ENCODE measurements at places on chromosomes 16 and 17. TPM values are rescaled to one million over a fixed set of nuclear protein-coding genes. Genes with fewer than 3 reads are reported as not detected.

DNA sequence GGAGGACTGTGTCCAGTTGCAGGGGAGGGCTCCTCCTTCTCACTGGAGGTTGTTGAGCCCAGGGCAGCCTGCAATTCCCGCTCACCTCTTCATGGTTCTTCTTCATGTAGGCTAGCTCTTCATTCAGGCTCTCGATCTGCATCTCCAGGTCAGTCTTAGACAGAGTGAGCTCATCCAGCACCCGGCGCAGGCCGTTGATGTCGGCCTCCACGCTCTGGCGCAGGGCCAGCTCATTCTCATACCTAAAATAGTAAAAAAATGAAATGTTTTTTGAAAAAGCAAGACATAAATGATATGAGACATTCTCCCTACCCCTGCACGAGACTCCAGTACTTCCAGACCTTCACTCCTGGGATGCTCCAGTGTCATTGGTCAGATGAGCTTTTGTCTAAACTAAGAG lies 2.2 kb downstream of the KRT13 start:
- no peak for DNase-seq

DNA sequence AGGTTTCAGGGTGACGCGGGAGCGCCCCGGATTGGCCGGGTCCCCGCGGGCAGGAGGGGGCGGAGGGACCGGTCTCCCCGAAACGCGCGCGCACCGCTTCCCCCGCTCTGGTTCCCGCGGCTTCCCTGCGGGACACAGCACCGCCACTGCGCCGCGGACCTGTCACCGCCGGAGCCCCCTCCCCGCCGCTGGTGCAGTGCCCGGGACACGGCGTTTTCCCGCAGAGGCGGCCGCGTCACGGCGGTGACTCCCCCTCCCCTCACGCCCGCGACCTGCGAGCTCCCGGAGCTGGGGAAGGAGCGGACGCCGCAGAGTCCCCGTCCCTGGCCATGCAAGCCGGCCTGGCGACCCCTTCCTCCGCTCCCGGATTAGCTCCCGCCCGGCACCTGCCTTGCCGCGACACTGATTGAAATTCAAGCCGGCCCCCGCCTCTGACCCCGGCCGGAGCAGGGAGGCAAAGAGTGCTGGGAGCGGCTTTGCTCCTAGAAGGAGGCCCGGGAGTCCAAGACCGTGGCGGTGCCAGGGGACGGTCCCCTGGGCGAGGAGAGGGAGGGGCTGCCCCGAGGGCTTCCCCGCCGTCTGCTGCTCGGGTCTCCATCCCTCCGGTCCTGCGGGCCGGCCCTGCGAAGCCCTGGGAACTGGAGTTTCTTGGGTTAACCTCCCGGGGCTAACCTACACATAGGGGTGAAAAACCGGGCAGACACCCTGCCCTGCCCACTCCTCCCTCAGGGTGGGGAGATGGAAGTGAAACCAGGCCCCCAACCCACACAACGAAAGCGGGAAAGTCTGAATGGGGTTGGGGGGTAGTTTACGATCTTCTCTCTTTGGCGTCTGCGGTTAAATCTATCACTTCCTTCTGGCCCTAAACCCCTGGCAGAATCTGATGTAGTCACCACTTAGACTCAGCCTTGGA lies 1.0 kb downstream of the RHBDL3 start:
- peak; percentile 58 for DNase-seq

DNA sequence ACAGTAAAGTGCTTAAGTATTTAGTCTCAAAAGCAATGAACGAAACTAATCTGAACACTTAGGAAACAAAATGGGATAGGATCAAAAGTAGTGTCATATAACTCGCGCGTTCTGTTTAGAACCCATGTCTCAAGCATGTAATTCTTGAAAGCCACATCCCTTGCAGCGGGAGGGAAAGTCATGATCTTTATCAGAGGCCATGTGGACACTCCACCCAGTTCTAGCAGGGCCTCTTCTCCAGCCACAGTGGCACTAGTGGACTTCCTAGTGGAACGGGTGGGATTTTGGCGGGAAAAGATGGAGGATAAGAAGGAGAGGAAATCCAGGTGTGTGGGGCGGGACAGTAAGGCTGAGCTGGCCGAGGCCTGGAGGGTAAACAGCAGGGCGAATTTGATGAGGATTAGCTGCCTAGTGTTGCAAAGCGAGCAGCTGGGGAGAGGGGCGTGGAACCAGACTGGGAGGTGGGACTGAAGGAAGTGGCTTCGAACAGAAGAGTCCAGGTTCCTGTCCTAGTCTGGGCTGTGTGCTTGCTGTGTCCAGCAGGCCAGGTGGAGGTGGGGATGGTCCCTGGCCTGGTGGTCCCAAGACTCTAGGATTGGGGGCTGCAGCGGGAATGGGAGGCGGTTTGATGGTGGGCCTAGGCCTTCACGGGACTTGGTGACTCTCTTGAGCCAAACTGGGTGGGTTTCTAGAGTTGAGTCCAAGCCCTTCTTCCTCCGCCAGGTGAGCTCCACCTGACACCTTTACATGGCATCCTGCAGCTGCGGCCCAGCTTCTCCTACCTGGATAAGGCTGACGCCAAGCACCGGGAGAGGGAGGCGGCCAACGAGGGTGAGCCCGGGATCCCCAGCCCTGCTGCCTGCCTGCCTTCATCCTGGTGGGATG lies 15.9 kb downstream of the POLR3E start:
- no peak for DNase-seq

- DNase-seq, result no peak
Measured at GRCh38 chr16:16972831-16973230, 497.9 kb downstream of the XYLT1 start.

DNA sequence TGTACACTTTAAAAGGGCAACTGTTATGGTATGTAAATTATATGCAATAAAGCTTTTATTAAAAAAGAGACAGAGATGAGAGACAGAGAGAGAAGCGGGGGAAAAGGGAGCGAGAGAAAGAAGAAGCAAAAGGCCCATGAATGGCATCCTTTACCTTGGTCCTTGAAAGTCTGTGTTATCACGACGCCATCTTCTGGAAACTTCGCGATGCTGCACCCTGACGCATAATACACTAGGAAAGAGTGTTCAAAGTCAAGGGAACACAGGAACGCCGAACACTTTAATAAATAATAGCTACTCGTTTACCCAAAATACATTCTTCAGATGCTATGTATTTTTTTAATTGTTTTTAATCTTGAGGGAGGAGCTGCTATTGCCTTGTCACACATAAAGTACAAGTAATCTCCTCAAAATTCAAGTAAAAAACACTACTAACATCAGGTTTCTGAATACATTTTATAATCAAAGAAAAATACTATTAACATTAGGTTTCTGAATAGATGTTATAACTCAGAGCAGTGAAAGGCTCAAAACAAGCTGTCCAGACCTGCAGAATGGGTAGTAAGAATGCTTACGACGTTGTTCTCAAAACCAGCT lies 23.0 kb upstream of the SLC38A8 start:
- DNase-seq, result peak; percentile 44

DNA sequence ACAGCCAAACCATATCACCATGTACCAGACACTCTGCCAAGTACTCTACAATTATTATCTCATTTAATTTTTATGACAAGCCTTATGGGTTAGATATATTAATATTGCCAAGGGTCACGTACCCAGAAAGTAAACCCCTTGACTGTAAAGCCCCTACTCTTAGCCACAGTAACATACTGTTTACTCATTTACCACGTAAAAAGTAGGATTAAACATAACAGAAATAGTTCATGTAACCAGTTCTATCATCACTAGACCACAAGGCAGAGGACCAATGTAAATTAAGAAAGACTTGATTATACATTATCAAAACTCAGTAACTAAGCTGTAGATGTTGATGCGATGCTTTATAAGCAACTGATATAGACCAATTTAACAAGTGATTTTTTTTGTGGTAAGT lies 101.5 kb upstream of the CNTNAP4 start:
- no peak for DNase-seq

DNA sequence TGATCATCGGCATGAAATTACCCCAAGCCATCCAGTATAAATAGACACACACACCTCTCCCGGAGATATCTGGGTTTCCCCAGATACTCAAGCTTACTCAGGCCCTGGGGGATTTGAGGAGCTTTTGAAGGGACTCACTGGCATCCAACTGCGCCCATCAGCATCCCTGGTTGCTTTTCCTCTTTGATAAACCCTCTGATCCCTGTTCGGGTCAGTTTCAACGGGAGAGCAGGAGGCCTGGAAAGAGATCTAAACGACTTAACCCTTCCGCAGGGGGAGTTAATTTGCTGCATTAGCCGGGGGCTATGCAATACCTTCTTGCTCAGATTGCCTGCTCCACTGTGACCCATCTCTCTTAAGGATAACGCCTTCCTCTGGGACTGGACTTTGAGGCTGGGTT lies 76.6 kb downstream of the MAF start:
- DNase-seq, result no peak

DNA sequence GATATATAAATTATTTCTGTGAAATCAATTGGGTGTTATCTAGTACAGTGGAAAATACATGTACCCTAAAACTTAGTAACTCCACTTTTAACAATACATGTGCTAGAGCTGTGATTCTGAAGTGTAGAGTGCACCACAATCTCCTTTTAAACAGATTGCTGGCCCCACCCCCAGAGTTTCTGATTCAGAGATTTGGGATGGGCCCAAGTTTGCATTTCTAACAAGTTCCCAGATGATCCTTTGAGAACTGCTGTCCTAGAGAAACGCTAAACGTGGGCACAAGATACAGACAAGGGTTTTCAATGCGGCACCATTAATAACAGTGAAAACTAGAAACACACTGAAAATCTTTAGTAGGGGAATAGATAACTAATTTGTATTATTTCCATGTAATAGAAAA lies 49.2 kb downstream of the NXPH3 start:
- DNase-seq, result no peak

- DNase-seq, result peak; percentile 45
Measured at GRCh38 chr16:67447508-67448076, 16.7 kb downstream of the HSD11B2 start.

- DNase-seq, result no peak
Measured at GRCh38 chr17:30981531-30982519, 11.0 kb downstream of the RNF135 start.

DNA sequence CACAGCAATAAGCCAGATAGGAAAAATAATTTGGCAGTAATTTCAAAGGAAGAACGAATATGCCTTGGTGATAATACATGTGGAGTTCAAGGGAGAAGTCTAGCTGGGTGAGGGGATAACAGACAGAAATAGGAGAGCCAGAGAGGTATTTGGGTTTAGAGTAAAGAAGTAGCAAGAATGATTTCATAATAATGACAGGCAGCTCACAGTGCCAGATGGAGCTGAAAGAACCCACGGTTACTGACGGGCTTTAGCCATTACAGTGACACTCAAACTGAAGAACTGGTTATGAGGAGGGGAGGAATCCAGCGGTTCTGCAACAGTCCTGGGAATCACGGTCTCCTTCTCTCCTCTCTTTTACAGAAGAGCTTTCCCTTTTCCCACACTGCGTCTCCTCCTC lies 2.2 kb downstream of the OR4D1 start:
- no peak for DNase-seq

DNA sequence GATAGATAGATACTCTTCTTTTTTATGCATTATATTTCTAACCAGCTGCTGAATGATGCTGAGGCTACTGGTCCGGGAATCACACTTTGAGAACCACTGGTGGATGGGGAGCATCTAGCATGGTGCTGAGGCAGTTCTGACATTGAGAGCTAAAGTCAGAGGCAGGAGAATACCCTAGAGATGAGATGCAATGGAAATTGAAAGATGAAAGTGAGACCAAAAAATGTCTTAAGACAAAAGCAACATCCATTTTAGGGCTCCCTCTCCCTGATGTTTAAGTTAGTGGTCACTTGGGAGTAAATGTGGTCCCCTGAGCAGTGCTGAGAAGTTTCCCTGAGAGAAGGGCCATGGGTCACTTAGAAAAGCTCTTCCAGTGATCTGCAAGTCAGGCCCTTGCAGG lies 6.8 kb downstream of the PCTP start:
- DNase-seq, result no peak

DNA sequence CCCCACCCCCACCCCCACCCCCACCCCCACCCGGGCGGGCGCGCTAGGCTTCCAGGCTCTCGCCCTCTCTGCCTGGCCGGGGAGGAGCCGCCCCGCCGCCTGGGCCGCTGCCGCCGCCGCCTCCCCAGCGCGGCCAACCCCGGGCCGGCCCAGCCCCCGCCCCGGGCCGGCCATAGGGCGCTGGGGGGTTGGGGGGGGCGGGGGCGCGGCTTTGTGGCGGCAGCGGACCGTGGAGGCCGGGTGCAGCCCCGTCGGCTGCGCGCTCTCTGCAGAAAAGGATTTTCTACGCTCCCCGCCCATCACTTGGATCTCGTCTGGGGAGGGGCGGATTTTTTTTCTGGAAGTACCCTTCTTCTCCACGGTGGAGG lies 230.9 kb downstream of the MRTFB start:
- DNase-seq, result peak; percentile 76

- DNase-seq, result no peak
Measured at GRCh38 chr16:86069736-86070298, 170.9 kb downstream of the IRF8 start.

DNA sequence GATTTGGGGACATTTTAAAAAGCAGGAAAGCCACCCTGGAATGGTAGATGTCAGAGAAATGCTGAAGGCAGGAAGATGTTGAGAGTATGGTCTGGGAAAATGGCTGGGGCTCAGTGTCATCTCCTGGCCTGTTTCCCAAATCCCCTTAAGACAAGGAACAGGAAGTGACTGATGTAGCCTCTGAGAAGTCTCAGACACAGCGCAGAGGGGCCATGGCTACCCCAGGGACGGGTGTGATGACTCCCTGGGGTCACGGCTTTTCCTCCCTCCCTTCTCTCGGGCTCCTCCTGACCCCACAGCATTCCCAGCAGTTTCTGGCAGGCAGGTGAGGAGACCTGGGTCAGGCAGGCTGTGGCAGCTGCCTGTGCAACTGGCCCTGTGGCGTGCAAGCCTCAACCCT lies 45.4 kb downstream of the RAP1GAP2 start:
- no peak for DNase-seq

GRCh38 chr16:8283195-8283594 lies 307.1 kb downstream of the TMEM114 start:
- DNase-seq, result no peak

- no peak for DNase-seq
Measured at GRCh38 chr16:87847467-87847784, 21.9 kb downstream of the SLC7A5 start.

- no peak for DNase-seq
Measured at GRCh38 chr17:81865733-81866439, 5.3 kb downstream of the ARHGDIA start.

- no peak for DNase-seq
Measured at GRCh38 chr17:9044772-9045463, 23.6 kb downstream of the NTN1 start.

- no peak for DNase-seq
Measured at GRCh38 chr16:66873685-66874055, 6.6 kb upstream of the PDP2 start.

Gene FOXL1
- 0.12 TPM for total RNA-seq

Gene TNK1
- total RNA-seq, result 0.74 TPM

Gene CA5A
- 0.12 TPM for total RNA-seq

Gene OR3A3
- total RNA-seq, result not detected

Gene TMEM238L
- not detected for total RNA-seq

Gene CAMKK1
- 0.92 TPM for total RNA-seq

Gene GNPTG
- 35.4 TPM for total RNA-seq

Gene RMI2
- 0.16 TPM for total RNA-seq

Gene DYNLL2
- total RNA-seq, result 45.5 TPM

Gene RASL10B
- total RNA-seq, result 10.1 TPM
